ENCODE measurements at places on chromosomes 4 and X. TPM values are rescaled to one million over a fixed set of nuclear protein-coding genes. Genes with fewer than 3 reads are reported as not detected.

Gene USP51
- total RNA-seq: 7.3 TPM

Gene CCNI
- total RNA-seq: 129 TPM

Gene TREX2
- total RNA-seq: 0.36 TPM

DNA sequence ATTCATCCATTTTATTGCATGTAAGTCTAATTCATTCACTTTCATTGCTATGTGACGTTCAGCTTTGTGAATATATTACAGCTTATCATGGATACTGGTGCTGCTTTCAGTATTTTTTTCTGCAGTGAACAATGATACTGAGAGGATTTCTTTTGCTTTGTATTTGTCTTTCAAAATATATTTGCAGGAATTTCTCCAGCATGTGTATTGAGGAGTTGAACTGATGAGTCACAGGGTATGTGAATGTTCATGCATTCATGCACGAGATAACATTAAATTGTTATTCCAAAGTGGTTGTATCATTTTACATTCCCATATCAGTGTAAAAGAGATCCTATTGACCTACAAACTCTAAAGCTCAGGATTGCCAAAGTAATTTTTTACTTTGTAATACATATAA lies 283.8 kb upstream of the ARSJ start:
- no peak overlapping the region for H3K27ac ChIP-seq
- no peaks in the 10 kb centered on the region for H3K27me3 ChIP-seq
- H3K4me3 ChIP-seq: no peak overlapping the region

GRCh38 chr4:162232349-162232748 lies 68.5 kb upstream of the FSTL5 start:
- H3K4me3 ChIP-seq: no peak overlapping the region
- no peaks in the 10 kb centered on the region for H3K4me1 ChIP-seq
- no peak overlapping the region for H3K27ac ChIP-seq
- no peaks in the 10 kb centered on the region for H3K27me3 ChIP-seq
- no peaks in the 10 kb centered on the region for H3K36me3 ChIP-seq

- peaks cover 8% of the 10 kb centered on the region for H3K36me3 ChIP-seq
- DNase-seq: peak; percentile 75
- H3K27ac ChIP-seq: peak overlapping the region; percentile 59
- H3K27me3 ChIP-seq: no peaks in the 10 kb centered on the region
- no peak overlapping the region for H3K4me3 ChIP-seq
Measured at GRCh38 chr4:118745357-118745756, 60.2 kb downstream of the METTL14 start.
